ENCODE measurements at places on chromosomes 2 and 18. TPM values are rescaled to one million over a fixed set of nuclear protein-coding genes. Genes with fewer than 3 reads are reported as not detected.

ALPI gene
- total RNA-seq = not detected

ITPRIPL1 gene
- 7.2 TPM for total RNA-seq

SPATA3 gene
- not detected for total RNA-seq

EML6 gene
- 0.63 TPM for total RNA-seq

PROC gene
- 0.82 TPM for total RNA-seq

SERPINB3 gene
- total RNA-seq = 0.88 TPM

C2orf80 gene
- total RNA-seq = not detected

PDE11A gene
- 0.20 TPM for total RNA-seq

MAP3K20 gene
- total RNA-seq = 46.8 TPM

TRIM43B gene
- not detected for total RNA-seq

FAM228A gene
- 0.71 TPM for total RNA-seq

ARHGEF33 gene
- total RNA-seq = 0.37 TPM

G6PC2 gene
- total RNA-seq = not detected

TIGD1 gene
- total RNA-seq = 1.4 TPM

POTEI gene
- not detected for total RNA-seq

CDH20 gene
- not detected for total RNA-seq

SRD5A2 gene
- total RNA-seq = not detected

FASTKD1 gene
- total RNA-seq = 28.3 TPM

CHRNA1 gene
- not detected for total RNA-seq

AGXT gene
- total RNA-seq = not detected

RAB11FIP5 gene
- total RNA-seq = 39.2 TPM

ATOH8 gene
- total RNA-seq = not detected

NT5DC4 gene
- 0.07 TPM for total RNA-seq

TCF7L1 gene
- 7.1 TPM for total RNA-seq

GRHL1 gene
- total RNA-seq = 1.2 TPM

RBM43 gene
- total RNA-seq = 1.3 TPM

CSRNP3 gene
- total RNA-seq = 1.5 TPM

CGREF1 gene
- 0.49 TPM for total RNA-seq

MAP3K2 gene
- 27.4 TPM for total RNA-seq

HOXD12 gene
- total RNA-seq = not detected

LRRTM4 gene
- not detected for total RNA-seq

DSC1 gene
- 0.35 TPM for total RNA-seq

TMEFF2 gene
- total RNA-seq = not detected

MYOM1 gene
- 0.07 TPM for total RNA-seq

STAT4 gene
- total RNA-seq = 0.71 TPM

ITSN2 gene
- total RNA-seq = 23.6 TPM

ASB18 gene
- total RNA-seq = not detected

OSBPL6 gene
- 11.8 TPM for total RNA-seq

SKOR2 gene
- total RNA-seq = not detected

SERPINB11 gene
- total RNA-seq = not detected

KIDINS220 gene
- 26.6 TPM for total RNA-seq

FSIP2 gene
- 0.04 TPM for total RNA-seq

KATNAL2 gene
- 0.95 TPM for total RNA-seq

C2orf81 gene
- total RNA-seq = 1.5 TPM

CCDC178 gene
- not detected for total RNA-seq

POTEC gene
- not detected for total RNA-seq

CNGA3 gene
- not detected for total RNA-seq

SIX2 gene
- not detected for total RNA-seq

NFATC1 gene
- total RNA-seq = 4.4 TPM

SLC5A7 gene
- not detected for total RNA-seq

KLHL29 gene
- total RNA-seq = 6.4 TPM

SLC8A1 gene
- 19.9 TPM for total RNA-seq

MARCHF4 gene
- 16.7 TPM for total RNA-seq

ACTR3 gene
- total RNA-seq = 242 TPM

SAG gene
- not detected for total RNA-seq

CFAP65 gene
- not detected for total RNA-seq

All from foreskin keratinocyte (primary cell).